CD8-positive, alpha-beta memory T cell (primary cell): ENCODE measurements at places on chromosomes 4 and X. TPM values are rescaled to one million over a fixed set of nuclear protein-coding genes. Genes with fewer than 3 reads are reported as not detected.

DNA sequence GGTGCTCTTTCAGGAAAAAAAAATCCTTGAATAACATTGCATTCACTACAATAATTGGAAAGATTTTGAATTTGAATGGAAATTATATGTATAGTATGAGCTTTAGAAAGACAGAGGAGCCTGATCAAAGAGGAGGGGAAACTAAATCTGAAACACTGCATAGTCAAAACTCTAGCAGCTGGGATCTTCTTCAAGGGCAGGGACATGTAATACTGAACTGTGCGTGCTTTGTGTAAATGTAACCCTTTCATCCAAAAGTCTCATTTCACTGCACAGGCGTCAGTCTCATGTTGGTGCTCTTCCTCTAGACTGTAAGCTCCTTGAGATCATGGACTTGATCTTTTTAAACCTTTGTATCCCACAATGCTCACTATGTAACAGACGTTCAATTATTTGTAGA lies 212.0 kb upstream of the JADE1 start:
- DNase-seq = no peak

GRCh38 chrX:107773206-107773605 lies 2.4 kb downstream of the TSC22D3 start:
- no peak for DNase-seq

The PABPC4L gene
- not detected for total RNA-seq

DNA sequence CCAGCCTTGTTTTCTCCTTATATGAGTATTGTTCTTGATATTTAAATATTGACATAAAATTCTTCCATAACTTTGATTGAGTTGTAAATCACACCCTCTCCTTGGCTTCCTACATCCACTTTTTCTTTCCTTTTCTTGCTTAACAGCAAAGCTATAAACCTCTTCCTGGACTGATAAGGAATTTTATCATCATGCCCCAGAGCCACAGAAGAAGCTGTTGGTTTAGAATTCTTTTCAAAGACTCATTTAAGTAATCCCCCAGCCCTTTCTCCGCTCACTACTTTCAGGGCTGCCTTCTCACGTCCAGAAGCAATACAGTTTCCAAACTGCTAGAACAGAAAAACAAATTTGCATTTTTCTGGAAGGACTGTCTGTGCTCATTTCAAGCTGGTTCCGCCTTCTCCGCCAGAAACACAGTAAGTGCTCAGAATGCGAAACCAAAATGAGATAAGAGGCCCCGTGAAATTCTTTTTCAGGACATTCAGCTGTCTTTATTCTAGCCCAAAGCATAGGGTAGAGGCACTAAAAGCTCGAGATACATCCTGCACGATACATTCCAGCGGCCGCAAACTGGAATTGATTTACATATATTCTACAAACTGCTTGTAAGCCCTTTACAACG lies 849 bp downstream of the MID1 start:
- no peak for DNase-seq

- DNase-seq = no peak
Observed at GRCh38 chr4:110742143-110742542, 119.3 kb upstream of the PITX2 start.

The RS1 gene
- not detected for total RNA-seq

DNA sequence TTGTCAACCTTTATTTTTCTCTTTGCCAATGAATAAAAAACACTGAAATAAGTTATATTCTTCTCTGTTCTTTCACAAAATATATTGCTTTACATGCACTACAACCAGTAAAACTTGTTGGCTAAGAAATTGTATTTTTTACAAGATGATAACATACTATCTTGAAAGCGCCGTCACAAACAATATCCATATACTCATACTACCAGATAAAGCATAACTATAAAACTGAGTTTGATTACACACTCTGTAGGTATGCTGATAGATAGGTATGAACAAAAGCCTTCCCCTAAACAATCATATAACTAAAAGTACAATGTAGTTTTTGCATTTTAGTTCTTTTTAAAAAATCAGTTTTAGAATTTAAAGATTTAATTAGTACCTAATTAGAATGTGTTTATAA lies 13.6 kb upstream of the BMP2K start:
- DNase-seq = no peak

GRCh38 chr4:82050796-82051195 lies 323.0 kb downstream of the HNRNPD start:
- DNase-seq = no peak

The MUC7 gene
- total RNA-seq = not detected

DNA sequence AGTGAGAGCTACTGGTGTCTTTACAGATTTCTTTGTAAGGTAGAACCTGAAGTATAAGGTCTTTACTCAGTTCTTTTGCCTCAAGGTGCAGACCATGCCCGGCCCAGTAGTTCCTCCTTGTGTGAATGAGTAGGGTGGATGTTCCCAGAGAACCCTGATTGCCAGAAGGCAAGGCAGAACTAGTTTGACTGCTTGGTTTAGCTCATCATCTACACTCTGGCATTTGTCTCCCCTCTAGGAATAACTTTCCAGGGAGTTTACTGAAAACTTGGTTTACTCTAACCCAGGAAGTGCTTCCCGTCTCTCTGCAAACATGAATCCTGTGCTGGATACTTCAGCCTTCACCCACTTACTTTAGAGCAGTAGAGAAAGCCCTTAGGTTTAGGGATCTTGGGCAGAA lies 29.1 kb downstream of the MCUB start:
- no peak for DNase-seq

The CSAG3 gene
- total RNA-seq = not detected

GRCh38 chrX:133482056-133482952 lies 67.0 kb upstream of the GPC4 start:
- DNase-seq = no peak

GRCh38 chrX:38515291-38515690 lies 46.1 kb upstream of the TSPAN7 start:
- no peak for DNase-seq

GRCh38 chrX:12999422-12999821 lies 24.5 kb downstream of the TMSB4X start:
- peak; percentile 58 for DNase-seq

The STOX2 gene
- total RNA-seq = not detected

DNA sequence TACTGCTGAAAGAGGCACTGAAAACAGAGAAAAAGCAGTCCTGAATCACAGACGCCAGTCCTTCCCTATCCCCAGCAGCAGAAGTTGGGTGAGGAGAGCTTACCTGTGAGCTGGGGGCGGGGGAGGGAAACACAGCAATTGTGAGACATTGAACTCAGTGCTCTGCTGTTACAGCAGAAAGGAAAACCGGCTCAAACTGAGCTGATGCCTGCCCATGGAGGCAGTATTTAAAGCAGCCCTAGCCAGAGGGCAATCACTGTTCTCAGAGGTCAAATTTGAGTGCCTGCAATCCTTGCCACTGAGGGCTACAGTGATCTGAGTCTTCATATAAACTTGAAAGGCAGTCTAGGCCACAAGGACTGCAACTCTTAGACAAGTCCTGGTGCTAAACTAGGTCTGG lies 220.7 kb downstream of the GRXCR1 start:
- DNase-seq = no peak

- DNase-seq = no peak
Observed at GRCh38 chr4:148062301-148062950, 330.5 kb downstream of the ARHGAP10 start.

The MRFAP1L1 gene
- 55.9 TPM for total RNA-seq

The HAND2 gene
- total RNA-seq = not detected

The TMEM255A gene
- not detected for total RNA-seq

GRCh38 chrX:97060020-97060419 lies 176.3 kb downstream of the RPA4 start:
- no peak for DNase-seq

- DNase-seq = no peak
Observed at GRCh38 chrX:67044029-67044653, 405.3 kb upstream of the EDA2R start.

DNA sequence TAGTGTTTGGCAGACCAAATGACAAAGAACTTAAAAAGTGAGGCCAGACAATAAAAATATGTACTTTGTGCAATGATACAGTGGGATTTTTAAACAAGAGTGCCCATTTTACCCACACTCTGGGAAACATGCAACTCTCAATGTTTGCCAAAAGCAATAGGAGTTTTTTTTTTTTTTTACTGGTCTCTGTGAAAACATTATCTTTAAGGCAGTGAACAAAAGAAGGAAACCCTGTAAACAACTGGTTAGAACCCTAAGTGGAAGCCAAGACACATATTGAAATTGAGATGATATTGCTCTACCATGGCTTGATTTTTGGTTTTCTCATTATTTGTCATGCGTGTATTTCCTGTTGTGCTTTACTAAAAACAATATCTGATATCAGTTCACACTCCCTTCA lies 67.2 kb upstream of the PPP3CA start:
- no peak for DNase-seq

GRCh38 chrX:71081330-71082123 lies 13.4 kb upstream of the SNX12 start:
- DNase-seq = no peak

GRCh38 chrX:81900522-81900921 lies 698.6 kb downstream of the SH3BGRL start:
- no peak for DNase-seq

The UBA6 gene
- 71.6 TPM for total RNA-seq

- DNase-seq = no peak
Observed at GRCh38 chrX:100975212-100975611, 5.7 kb downstream of the ARL13A start.

DNA sequence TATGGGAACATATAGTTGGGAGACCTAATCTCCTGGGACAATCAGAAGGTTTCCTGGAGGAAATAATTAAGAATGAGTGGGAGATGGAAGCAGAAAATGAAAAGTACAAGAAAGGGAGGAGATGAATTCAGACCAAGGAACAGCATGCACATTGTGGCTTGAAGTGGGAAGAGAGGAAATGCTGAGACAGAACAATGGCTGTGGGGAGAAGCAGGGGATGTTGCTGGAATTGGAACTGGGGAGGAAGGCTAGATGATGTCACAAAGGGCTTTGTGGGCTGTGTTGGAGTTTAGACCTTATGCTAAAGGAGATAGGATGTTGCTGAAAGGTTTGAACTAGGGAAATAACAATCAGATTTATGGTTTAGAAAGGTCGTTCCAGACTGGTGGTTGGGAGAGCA lies 119.5 kb upstream of the DIPK2B start:
- DNase-seq = no peak

DNA sequence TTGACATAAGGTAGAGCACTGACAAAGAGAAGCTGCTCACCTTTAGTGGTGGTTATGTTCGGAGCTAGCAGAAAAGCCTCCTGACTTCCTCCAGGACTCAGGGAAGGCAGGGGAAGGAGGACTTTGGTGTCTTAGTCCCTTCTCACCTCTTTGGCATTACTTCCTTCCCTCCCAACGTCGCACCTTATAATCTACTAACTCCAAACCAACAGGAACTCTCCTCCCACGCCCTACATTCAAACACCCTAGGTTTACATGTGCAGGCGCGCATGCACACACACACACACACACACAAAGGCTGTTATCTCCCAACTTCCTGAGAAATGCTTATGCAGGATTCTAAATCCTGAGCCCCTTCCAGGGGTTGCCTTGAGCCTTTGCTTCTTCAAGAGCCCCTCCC lies 157.7 kb upstream of the STS start:
- DNase-seq = no peak

DNA sequence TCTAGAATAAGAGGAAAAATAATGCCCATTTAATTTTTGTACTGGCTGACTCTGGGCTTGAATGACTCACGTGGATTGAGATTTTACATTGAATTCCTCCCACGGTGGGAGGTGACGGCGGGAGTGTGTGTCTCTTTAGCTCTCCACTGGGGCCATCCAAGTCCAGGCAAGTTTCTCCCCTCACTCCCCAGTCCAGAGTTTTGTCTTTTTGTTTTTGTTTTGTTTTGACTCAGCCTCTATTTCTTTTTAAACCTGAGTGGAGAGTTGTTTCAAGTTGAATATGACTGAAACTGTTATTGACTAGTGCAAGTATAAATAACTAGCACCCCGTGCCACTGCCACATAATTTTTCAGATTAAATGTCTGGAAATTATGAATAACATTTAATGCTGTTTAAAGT lies 13.6 kb downstream of the CHST7 start:
- no peak for DNase-seq

- no peak for DNase-seq
Observed at GRCh38 chrX:18534949-18535348, 109.5 kb downstream of the CDKL5 start.

GRCh38 chr4:143700416-143701352 lies at the start of gene FREM3:
FREM3 (minus strand) TSS chr4:143700675; CDS start chr4:143700675, 0 bp downstream.
- no peak for DNase-seq

The SPIN2A gene
- total RNA-seq = 0.18 TPM

The FREM3 gene
- not detected for total RNA-seq

The BEX2 gene
- total RNA-seq = 8.9 TPM

The DRD5 gene
- not detected for total RNA-seq
